Progenitor cell of endocrine pancreas (in vitro differentiated cells): ENCODE measurements at places on chromosomes 3 and 15. TPM values are rescaled to one million over a fixed set of nuclear protein-coding genes. Genes with fewer than 3 reads are reported as not detected.

DNA sequence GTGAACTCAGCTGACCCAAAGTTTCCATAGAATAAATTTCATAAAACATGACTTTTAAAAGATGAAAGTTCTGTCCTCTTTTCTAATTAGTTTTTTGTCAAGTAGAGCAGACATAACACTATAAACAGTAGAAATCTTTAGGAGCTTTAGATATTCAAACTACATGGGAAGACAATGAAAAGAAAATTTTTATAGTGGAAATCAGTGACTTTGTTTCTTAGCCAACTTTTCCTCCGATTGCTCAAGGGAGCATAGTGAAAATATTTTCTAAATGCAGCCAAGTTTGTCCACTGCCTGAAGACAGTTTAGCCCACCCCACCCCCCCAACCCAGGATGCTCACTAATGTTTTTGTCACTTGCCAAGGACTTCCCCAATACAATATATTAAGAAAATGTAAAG is 114.9 kb downstream of the PLD1 start:
- H3K27ac ChIP-seq: no peak overlapping the region
- peaks cover 11% of the 10 kb centered on the region for H3K4me1 ChIP-seq
- peaks cover 53% of the 10 kb centered on the region for H3K36me3 ChIP-seq
- no peak for DNase-seq
- no peaks in the 10 kb centered on the region for H3K27me3 ChIP-seq

- no peak for DNase-seq
- no peak overlapping the region for H3K4me3 ChIP-seq
- peaks cover 12% of the 10 kb centered on the region for H3K4me1 ChIP-seq
Observed at GRCh38 chr3:32109256-32109655, 2.8 kb downstream of the GPD1L start.

- H3K4me1 ChIP-seq: peaks cover 4% of the 10 kb centered on the region
- H3K27ac ChIP-seq: no peak overlapping the region
- peaks cover 4% of the 10 kb centered on the region for H3K27me3 ChIP-seq
- H3K4me3 ChIP-seq: no peak overlapping the region
- no peak for DNase-seq
Observed at GRCh38 chr3:16060945-16061344, 113.5 kb upstream of the GALNT15 start.

DNA sequence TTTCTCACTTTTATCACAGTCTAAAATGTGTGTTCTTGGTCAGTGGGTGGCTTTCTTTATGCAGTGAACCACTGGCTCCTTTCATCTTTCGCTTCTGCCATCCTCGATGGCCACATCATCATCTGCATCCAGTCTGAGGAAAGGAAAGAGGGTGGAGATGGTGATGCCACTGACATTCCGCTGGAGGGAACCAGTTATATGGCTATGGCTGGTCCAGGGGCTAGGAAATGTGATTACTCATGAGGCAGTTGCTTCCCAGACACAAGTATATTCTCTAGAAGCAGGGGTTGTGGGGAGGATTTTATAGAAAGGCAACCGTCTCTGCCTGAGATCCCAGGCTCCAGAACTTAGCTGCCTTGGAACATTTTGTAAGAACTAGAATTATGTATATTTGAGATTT is 246.7 kb upstream of the AZI2 start:
- H3K4me3 ChIP-seq: no peak overlapping the region
- H3K27ac ChIP-seq: no peak overlapping the region
- H3K27me3 ChIP-seq: no peaks in the 10 kb centered on the region
- H3K36me3 ChIP-seq: no peaks in the 10 kb centered on the region

DNA sequence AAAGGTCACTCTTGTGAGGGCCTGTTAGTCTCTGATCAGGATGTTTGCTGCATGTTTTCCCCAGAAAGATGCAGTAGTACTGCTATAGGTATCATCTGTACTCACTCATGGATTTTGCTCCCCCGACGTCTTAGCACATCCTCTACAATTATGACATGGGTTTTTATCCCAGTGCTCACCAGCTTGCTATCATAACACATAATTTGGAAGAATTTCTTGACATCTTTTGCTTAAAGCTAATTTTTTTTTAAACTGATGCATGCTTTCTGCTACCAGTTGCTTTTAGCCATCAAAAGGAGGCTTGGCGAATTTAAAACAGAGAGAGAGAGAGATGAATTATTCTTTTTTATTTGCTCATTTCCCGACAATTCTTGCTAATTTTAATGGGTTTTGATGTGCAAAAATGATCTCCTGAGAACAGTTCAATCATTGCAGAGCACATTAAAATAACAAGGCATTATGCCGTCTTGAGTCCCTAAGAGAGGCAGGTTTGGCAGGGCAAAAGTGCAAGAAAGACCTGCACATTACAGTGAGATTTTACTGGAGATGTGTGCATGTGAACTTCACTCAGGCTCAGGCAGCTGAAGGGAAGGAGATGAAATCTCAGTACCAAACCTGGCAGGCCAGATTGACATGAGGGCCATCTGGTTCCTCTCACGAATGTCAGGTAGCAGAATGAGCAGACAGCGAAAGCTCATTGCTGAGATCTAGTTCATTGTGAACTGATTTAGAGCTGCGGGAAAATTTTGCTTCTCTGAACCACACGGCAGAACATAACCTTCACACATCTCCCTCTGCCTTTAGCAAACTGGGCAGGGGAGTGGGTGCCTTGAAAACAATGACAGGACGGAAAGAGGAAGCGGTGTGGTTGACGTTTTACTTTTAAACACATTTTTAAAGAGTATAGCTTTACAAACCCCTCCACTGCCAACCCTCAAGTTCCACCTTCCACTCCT is 25.9 kb upstream of the GOLGA8B start:
- H3K4me3 ChIP-seq: no peak overlapping the region
- DNase-seq: no peak
- no peaks in the 10 kb centered on the region for H3K4me1 ChIP-seq
- H3K36me3 ChIP-seq: no peaks in the 10 kb centered on the region

GRCh38 chr15:80151148-80151547 is 1.7 kb upstream of the FAH start:
- peaks cover 23% of the 10 kb centered on the region for H3K27me3 ChIP-seq
- no peak overlapping the region for H3K4me3 ChIP-seq
- H3K36me3 ChIP-seq: no peaks in the 10 kb centered on the region
- H3K4me1 ChIP-seq: peaks cover 6% of the 10 kb centered on the region

GRCh38 chr3:100893590-100893989 is 99.6 kb downstream of the ABI3BP start:
- H3K4me1 ChIP-seq: no peaks in the 10 kb centered on the region
- H3K4me3 ChIP-seq: no peak overlapping the region
- no peak for DNase-seq
- H3K36me3 ChIP-seq: no peaks in the 10 kb centered on the region
- H3K27me3 ChIP-seq: no peaks in the 10 kb centered on the region

- H3K4me1 ChIP-seq: peaks cover 3% of the 10 kb centered on the region
- no peak overlapping the region for H3K4me3 ChIP-seq
- H3K27me3 ChIP-seq: no peaks in the 10 kb centered on the region
- no peaks in the 10 kb centered on the region for H3K36me3 ChIP-seq
- no peak overlapping the region for H3K27ac ChIP-seq
Observed at GRCh38 chr3:153456833-153457545, 295.0 kb downstream of the RAP2B start.

DNA sequence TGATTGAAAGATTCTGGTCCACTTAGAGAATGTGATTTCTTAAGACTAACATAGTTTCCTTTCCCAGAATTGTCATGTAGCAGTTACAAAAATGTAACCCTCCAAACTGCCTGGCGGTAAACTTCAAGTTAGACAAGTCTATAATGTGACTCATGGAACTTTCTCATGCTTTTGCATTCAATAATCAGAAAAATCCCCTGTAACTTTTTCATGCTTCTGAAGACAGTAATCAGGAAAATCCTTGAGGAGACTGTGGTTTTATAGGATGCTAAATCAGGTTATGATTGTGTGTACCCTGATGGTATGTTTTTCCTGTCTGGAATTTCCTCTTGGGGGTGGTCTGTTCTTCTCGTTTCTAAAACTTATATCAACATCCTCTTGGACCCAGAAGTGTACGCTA is 74.0 kb upstream of the RARB start:
- DNase-seq: no peak
- no peaks in the 10 kb centered on the region for H3K27me3 ChIP-seq
- no peak overlapping the region for H3K4me3 ChIP-seq

GRCh38 chr3:114375608-114376421 is 82.0 kb downstream of the TIGIT start:
- H3K27ac ChIP-seq: no peak overlapping the region
- no peak for DNase-seq
- peaks cover 6% of the 10 kb centered on the region for H3K4me1 ChIP-seq
- no peaks in the 10 kb centered on the region for H3K27me3 ChIP-seq

DNA sequence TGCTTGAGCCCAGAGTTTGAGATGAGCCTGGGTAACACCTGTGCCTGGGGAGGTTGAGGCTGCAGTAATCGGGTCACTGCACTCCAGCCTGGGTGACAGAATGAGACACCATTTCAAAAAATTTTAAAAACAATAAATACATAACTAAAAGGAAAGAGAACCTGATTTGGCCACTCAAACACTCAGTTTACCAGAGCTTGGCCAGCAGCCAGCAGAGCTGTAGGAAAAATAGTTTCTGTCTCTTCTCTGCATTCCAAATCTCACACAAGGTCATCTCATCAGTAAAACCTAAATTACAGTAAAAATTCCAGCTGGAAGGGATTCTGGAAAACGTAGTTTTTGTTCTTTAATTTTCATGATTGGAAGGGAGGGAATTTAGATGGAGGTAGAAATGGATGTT is 7.8 kb upstream of the PPM1L start:
- H3K4me1 ChIP-seq: peaks cover 7% of the 10 kb centered on the region
- no peak overlapping the region for H3K27ac ChIP-seq
- DNase-seq: no peak
- H3K4me3 ChIP-seq: no peak overlapping the region
- no peaks in the 10 kb centered on the region for H3K36me3 ChIP-seq

DNA sequence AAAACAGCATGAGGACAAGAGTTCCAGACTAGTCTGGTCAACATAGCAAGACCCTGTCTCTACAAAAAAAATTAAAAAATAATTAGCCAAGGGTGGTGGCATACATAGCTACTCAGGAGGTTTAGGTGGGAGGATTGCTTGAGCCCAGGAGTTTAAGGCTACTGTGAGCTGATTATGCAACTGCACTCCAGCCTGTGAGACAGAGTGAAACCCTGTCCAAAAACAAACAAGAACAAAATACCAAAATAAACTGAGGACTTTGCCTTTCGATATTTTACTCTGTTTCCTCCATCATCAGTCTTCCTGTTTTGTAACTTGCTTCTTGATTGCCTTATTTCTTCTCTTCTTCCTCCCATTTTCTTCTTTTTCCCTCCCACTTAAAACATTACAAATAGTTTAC is 504.4 kb downstream of the ROBO1 start:
- H3K4me1 ChIP-seq: no peaks in the 10 kb centered on the region
- no peak overlapping the region for H3K4me3 ChIP-seq
- no peak for DNase-seq
- H3K27me3 ChIP-seq: no peaks in the 10 kb centered on the region

DNA sequence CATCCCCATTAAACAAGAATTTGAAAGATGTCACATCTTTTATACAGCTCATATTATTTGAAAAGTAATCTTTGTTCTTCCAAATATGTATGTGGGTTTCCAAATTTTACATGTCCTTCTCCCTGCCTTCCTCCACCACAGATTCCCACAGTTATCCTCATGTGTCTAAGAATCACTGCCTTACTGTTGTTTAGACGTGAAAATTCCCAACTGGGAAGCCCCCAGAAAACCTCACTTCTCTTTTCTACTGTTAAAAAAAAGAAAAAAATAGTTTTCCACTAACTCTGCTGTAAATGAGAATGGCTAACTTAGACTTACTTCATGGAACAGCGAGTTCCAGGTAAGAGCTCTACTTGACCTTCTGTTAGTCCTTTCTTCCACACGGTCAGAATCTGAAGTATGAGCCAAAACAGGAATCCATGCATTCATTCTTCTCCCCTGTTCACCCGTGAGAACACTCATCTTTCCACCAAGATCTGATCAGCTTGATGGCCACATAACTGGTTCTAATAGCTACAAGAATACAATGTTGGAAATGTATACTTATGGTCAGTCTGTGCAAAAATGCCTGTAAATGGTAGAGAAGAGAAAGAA is 17.9 kb upstream of the CSTA start:
- no peak overlapping the region for H3K4me3 ChIP-seq
- H3K4me1 ChIP-seq: peaks cover 17% of the 10 kb centered on the region
- H3K36me3 ChIP-seq: no peaks in the 10 kb centered on the region
- DNase-seq: no peak
- H3K27me3 ChIP-seq: peaks cover 3% of the 10 kb centered on the region
- H3K27ac ChIP-seq: no peak overlapping the region

GRCh38 chr3:158768881-158769543 is 32.8 kb upstream of the MFSD1 start:
- H3K27me3 ChIP-seq: no peaks in the 10 kb centered on the region
- no peak overlapping the region for H3K4me3 ChIP-seq
- no peak overlapping the region for H3K27ac ChIP-seq
- DNase-seq: no peak
- H3K4me1 ChIP-seq: peaks cover 18% of the 10 kb centered on the region

- no peak overlapping the region for H3K4me3 ChIP-seq
- no peaks in the 10 kb centered on the region for H3K27me3 ChIP-seq
- peaks cover 48% of the 10 kb centered on the region for H3K36me3 ChIP-seq
Observed at GRCh38 chr3:101478980-101479379, 34.0 kb downstream of the SENP7 start.

DNA sequence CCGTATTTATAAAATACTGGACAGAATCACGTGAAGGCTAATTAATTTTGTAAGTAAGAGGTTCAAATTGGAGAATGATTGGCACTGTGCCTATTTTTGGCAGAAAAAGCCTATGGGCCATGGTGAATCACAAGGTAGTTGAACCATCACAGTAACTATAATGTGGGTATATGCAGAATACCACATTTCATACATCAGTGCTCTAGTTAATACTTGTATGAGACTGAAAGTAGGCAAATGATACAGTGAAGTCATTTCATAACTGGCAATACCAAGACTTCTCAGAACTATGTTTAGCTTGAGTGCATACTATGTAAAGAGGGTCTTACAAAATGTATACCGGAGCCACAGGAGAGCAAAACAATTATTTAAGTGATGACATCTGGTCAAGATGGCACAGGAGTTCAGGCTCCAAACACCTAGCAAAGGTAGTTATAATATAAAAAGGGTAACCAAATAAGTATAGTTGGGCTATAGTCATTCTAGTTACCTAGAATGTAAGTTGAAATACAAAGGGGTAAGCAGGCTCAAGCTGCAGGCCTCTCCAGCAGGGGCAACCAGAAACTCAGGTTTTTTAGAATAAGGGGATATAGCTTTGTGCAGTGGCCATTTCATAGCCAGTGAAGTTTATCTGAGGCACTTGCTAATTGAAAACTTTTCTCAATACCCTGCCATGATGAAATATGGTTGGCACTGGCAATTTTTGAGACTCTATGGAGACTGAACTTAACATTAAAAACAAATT is 19.1 kb downstream of the GPR160 start:
- DNase-seq: no peak
- no peak overlapping the region for H3K4me3 ChIP-seq
- peaks cover 39% of the 10 kb centered on the region for H3K4me1 ChIP-seq
- peak overlapping the region; percentile 91 for H3K27ac ChIP-seq
- H3K36me3 ChIP-seq: peaks cover 10% of the 10 kb centered on the region
- H3K27me3 ChIP-seq: no peaks in the 10 kb centered on the region

GRCh38 chr3:57091521-57092273 is 31.2 kb downstream of the SPATA12 start:
- H3K27ac ChIP-seq: no peak overlapping the region
- H3K27me3 ChIP-seq: peaks cover 2% of the 10 kb centered on the region
- no peak for DNase-seq
- H3K4me1 ChIP-seq: peaks cover 4% of the 10 kb centered on the region

Gene STAC
- total RNA-seq: 1.2 and 1.6 TPM in 2 replicates

Gene ZNF774
- total RNA-seq: 9.5 and 13.8 TPM in 2 replicates

Gene CCDC39
- total RNA-seq: 0.22 and 0.29 TPM in 2 replicates

Gene NLGN1
- total RNA-seq: 5.7 and 6.5 TPM in 2 replicates

Gene SLC6A1
- total RNA-seq: not detected in 2 replicates

Gene ST8SIA2
- total RNA-seq: 19.0 and 19.7 TPM in 2 replicates

Gene TM4SF1
- total RNA-seq: 2.1 and 2.3 TPM in 2 replicates
